GM12891 (cell line): ENCODE measurements at places on chromosomes 7 and 10.

GRCh38 chr7:116859323-116859722 is 3.1 kb upstream of the CAPZA2 start:
- no peak for DNase-seq

DNA sequence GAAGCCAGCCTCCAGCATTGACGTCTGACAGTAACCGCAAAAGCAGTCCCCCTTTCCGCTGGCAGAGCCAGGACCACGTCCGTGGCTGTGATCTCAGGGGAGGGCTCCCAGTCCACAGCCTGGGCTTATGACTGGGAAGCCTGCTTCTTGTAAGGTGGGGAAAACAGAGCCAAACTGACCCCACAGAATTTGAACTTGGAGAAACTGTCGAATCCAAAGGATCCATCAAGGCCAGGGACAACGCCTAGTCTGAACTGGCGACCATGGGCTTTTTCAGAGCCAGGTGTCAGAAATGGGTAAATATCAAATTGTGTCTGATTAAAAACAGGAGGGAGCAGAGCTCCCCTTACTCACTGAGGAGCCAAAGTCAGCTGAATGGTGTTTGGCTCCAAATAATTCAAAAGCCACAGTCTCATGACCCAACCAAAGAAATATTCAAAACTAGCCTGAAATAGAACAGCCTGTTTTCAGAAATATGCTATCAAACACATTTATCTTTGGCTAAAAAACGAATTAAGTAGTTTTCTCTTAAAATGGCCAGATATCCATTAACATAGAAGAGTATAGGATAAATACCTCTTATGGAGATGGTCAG is 751.4 kb upstream of the GALNT17 start:
- no peak for DNase-seq

DNA sequence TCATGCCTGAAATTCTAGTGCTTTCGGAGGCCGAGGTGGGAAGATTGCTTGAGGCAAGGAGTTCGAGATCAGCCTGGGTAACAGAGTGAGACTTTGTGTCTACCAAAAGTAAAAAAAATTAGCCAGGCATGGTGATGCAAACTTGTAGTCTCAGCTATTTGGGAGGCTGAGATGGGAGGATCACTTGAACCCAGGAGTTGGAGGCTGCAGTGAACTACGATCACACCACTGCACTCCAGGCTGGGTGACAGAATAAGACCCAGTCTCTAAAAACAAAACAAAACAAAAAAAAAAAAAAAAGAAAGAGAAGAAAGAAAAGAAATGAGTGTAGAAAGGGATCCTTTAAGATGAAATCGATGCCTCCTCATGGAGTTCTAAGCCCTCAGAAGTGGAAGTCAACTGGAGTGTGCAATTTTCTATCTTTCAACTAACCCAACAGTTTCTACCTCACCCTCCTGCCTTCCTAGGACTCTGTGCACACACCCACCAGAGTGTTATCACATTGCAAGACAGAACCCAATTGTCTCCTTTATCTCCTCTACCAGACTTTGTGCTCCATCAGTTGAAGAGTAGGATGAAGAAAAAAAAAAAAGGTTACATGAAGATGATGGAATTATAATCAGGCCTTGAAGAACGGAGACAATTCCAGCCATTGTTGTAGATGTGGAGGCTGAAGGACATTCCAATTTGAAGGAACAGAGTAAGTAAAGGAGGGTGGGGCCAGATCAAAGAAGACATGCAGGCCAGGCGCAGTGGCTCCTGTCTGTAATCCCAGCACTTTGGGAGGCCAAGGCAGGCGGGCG is 26.9 kb downstream of the NYAP1 start:
- DNase-seq = no peak

DNA sequence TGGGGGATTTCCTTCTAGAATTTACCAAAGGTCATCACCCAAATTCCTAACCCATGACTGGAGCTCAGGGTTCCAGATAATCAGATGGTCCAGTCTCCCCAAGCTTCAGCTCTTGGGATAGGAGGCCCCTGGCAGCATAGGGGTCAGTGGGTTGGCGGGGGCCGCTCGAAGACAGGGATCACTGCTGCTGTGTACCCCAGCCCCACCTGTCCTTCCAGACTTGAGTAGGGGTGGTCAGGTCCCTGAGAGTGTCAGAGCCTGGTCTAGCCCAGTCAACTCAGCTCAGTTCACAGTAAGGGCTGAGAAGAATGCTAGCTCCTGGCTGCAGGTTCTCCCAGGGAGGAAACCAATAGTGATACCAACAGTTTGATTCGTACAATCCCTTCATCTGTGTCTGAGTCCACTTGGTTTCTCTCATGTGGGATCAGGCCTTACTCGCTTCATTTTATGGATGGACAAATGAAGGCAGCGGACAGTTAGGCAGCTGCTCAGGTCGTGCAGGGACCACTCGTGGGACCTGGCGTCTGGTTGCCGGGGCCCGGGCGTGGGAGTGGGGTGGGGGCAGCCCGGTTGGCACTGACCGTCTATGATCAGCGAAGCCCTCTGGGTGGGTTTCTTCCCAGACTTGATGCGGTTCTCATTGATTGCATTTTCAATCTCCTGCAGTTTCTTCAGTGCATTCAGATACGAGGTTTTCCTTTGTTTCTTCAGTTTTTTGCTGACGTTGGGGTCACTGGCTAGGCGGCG is 78.9 kb downstream of the PRPF18 start:
- no peak for DNase-seq
